ENCODE measurements at places on chromosomes 3 and 15. TPM values are rescaled to one million over a fixed set of nuclear protein-coding genes. Genes with fewer than 3 reads are reported as not detected.

DNA sequence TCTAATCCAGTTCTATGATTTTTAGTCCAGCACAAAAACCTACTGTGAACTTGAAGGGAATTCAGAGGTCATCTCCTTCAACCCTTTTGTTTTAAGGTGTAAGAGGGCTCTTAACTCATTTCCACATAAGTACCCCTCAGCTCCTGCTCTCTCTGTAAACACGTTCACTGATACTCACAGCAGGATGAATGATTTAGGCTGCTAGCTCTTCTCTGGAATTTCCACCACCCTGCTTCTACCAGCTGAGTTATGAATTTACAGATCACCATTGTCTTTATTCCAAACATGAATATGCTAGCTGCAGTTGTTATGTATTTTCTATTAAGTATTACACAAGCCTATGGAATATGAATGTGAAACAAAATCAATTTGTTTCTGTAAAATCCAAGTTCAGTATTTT is 101.3 kb upstream of the NANOGP8 start:
- H3K4me1 ChIP-seq: no peaks in the 10 kb centered on the region
- no peaks in the 10 kb centered on the region for H3K27me3 ChIP-seq
- H3K27ac ChIP-seq: no peak overlapping the region
- no peak for DNase-seq

The GOLGA6L10 gene
- total RNA-seq: 0.28 TPM

The DCBLD2 gene
- 30.6 TPM for total RNA-seq

DNA sequence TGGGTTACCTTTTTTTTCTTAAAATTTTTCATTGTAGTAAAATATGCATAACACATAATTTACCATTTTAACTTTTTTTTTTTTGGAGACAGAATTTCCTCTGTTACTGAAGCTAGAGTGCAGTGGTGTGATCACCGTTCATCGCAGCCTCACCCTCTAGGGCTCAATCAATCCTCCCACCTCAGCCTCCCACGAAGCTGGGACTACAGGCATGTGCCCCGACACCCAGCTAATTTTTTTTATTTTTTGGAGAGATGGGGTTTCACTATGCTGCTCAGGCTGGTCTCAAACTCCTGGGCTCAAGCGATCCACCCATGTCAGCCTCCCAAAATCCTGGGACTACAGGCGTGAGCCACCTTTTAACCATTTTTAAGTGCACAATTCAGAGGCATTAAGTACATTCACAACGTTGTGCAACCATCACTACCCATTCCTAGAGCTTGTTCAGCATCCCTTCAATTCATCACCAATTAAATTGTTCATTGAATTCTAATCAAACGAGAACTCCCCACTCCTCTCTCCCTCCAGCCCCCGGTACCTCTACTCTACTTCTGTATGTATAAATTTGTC is 44.6 kb downstream of the BHLHE40 start:
- no peak overlapping the region for H3K4me3 ChIP-seq
- DNase-seq: no peak
- peak overlapping the region; percentile 76 for H3K27ac ChIP-seq
- H3K36me3 ChIP-seq: no peaks in the 10 kb centered on the region

The SNAPC5 gene
- total RNA-seq: 23.2 TPM

The TGM4 gene
- not detected for total RNA-seq

GRCh38 chr15:58332676-58333400 is 99.0 kb upstream of the LIPC start:
- H3K4me1 ChIP-seq: peaks cover 35% of the 10 kb centered on the region
- H3K27me3 ChIP-seq: no peaks in the 10 kb centered on the region
- H3K27ac ChIP-seq: peak overlapping the region; percentile 96
- no peaks in the 10 kb centered on the region for H3K36me3 ChIP-seq
- peak; percentile 43 for DNase-seq
- H3K4me3 ChIP-seq: no peak overlapping the region

- no peak overlapping the region for H3K4me3 ChIP-seq
- H3K4me1 ChIP-seq: peaks cover 6% of the 10 kb centered on the region
- H3K36me3 ChIP-seq: no peaks in the 10 kb centered on the region
- H3K27me3 ChIP-seq: no peaks in the 10 kb centered on the region
- no peak for DNase-seq
Measured at GRCh38 chr15:55320238-55320550, 1.2 kb downstream of the PIGB start.

- no peaks in the 10 kb centered on the region for H3K27me3 ChIP-seq
- no peak overlapping the region for H3K4me3 ChIP-seq
- no peaks in the 10 kb centered on the region for H3K36me3 ChIP-seq
- peak overlapping the region; percentile 57 for H3K27ac ChIP-seq
- DNase-seq: no peak
Measured at GRCh38 chr3:11499144-11499543, 144.6 kb downstream of the VGLL4 start.

The ACTC1 gene
- 1.7 TPM for total RNA-seq

DNA sequence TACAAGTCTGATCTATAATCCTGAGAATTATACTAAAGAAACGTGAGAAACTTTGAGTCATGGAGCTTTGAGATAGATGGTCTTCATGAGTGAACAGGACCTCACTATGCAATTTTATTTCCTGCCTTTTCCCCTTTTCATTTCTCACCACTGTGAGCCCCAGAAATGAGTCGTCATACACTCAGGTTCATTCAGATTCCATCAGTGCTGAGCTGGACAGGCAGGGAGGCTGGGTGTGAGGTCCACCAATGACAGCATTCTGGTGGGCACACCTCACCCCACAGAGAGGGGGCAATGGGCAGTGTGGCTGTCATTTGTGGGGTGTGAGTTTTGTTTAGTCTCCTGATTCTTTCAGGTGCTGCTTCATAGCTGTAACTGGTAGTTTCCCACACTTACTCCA is 16.9 kb downstream of the TIGIT start:
- H3K4me3 ChIP-seq: no peak overlapping the region
- DNase-seq: no peak
- no peaks in the 10 kb centered on the region for H3K4me1 ChIP-seq
- no peak overlapping the region for H3K27ac ChIP-seq

The LRRC31 gene
- total RNA-seq: 6.5 TPM

The TGM5 gene
- total RNA-seq: not detected

DNA sequence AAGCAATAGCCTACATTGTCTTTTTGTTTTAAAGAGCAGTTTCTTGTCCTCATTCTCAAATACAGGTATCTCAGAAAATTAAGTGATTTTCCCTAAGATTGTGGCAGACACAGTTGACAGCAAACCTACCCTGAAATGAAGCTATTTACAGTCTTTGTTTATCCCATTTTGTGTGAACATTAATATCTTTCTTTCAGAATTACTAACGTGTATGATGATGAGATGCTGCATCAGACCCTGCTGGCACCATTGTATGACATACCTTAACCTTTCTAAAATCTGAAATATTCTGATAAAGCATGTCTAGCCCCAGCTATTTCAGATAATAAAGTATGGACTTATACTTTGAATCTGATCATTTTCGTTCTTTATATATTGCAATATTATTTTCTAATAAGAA is 185.9 kb downstream of the RSRC1 start:
- H3K27ac ChIP-seq: no peak overlapping the region
- H3K27me3 ChIP-seq: no peaks in the 10 kb centered on the region
- DNase-seq: no peak
- H3K4me3 ChIP-seq: no peak overlapping the region

- no peak for DNase-seq
- peaks cover 8% of the 10 kb centered on the region for H3K4me1 ChIP-seq
- no peaks in the 10 kb centered on the region for H3K36me3 ChIP-seq
- H3K27me3 ChIP-seq: no peaks in the 10 kb centered on the region
- no peak overlapping the region for H3K4me3 ChIP-seq
Measured at GRCh38 chr3:34155666-34156065, 357.2 kb downstream of the PDCD6IP start.

- no peaks in the 10 kb centered on the region for H3K4me1 ChIP-seq
- H3K27me3 ChIP-seq: no peaks in the 10 kb centered on the region
- H3K36me3 ChIP-seq: no peaks in the 10 kb centered on the region
- H3K27ac ChIP-seq: no peak overlapping the region
Measured at GRCh38 chr15:101664303-101664913, 12.2 kb upstream of the TM2D3 start.

GRCh38 chr15:52677593-52678467 is 1.4 kb downstream of the ATOSA start:
- DNase-seq: peak; percentile 75
- peak overlapping the region; percentile 85 for H3K4me3 ChIP-seq
- H3K4me1 ChIP-seq: peaks cover 16% of the 10 kb centered on the region
- no peaks in the 10 kb centered on the region for H3K27me3 ChIP-seq

- no peak overlapping the region for H3K4me3 ChIP-seq
- peaks cover 10% of the 10 kb centered on the region for H3K4me1 ChIP-seq
- no peak overlapping the region for H3K27ac ChIP-seq
- H3K27me3 ChIP-seq: peaks cover 33% of the 10 kb centered on the region
Measured at GRCh38 chr3:16516695-16517481, 3.4 kb upstream of the RFTN1 start.

GRCh38 chr3:67401921-67402320 is 252.5 kb downstream of the SUCLG2 start:
- no peaks in the 10 kb centered on the region for H3K4me1 ChIP-seq
- no peak for DNase-seq
- no peak overlapping the region for H3K4me3 ChIP-seq
- no peaks in the 10 kb centered on the region for H3K36me3 ChIP-seq

Measured in hepatocyte (in vitro differentiated cells).